Hepatocyte (in vitro differentiated cells): ENCODE measurements at places on chromosomes 2 and 18.

- DNase-seq, result no peak
Measured at GRCh38 chr2:120775194-120775593, 39.5 kb downstream of the GLI2 start.

DNA sequence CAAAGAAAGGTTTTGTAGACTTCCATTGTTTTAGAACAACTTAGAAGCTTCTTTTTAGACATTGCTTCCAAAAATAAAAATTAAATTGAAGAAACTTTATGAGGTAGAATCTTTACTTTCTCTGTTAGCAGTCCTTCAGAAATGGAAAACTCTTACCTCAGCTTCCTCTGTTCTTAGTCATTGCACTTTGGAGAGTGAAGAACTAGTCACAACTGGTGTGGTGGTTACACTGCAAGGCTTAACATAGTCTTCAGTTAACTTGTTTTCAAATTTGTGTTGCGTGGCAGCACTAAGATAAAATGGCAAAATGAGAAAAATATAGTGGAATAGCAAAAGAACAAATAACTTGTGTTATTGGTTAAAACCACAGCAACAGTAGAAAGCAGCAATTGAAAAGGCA lies 332.6 kb downstream of the KIAA1328 start:
- no peak for DNase-seq

DNA sequence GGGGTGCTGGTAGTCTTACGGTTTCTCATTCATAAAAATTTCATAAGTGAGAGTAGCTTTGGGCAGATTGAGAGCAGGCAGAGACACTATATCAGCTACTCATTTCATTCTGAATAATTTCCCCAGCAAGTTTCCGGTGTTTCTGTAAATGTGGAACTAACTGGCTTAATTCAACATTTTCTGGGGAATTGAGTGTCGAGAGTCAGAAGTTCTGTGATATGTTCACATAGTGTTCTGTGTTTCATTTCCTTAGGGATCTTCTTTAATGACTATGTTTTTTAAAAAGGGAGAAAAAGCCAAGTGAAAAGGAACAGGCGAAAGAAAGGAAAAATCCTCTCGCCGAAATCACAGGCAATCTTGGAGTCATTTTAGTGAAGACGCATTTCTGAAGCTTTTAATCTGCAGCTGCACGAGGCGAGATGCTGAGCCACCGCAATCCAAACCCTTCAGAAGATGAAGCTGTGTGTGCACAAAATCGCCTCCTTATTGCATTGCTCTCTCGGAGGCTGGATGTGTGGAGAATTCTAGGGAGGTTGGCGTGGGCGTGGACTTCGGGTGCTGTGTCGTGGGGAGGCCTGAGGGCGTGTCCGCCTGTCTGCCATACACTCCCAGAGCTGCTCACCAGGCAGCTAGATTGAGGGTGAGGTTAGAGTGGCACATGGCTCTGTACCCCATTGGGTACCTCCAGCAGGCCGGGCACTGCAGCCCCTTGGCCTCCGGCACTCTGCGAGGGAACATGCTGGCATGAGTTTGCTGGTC lies 38.4 kb upstream of the HDAC4 start:
- DNase-seq, result no peak

DNA sequence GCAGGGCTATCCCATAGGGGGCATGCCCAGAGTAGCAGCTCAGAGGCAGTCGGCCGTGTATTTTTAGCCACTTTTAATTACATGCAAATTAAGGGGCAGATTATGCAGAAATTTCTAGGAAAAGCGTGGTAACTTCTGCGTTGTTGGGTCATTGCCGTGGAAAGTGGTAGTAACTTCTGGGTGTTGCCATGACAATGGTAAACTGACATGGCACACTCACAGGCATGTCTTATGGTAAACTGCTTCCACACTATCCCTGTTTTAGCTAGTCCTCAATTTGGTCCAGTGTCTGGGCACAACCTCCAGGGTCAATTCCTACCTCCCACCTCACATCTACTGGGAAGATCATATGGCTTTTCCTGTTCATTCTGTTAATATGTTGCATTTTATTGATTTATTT lies 428.9 kb upstream of the FANCL start:
- no peak for DNase-seq

- no peak for DNase-seq
Measured at GRCh38 chr2:208042450-208042849, 17.1 kb upstream of the PLEKHM3 start.

DNA sequence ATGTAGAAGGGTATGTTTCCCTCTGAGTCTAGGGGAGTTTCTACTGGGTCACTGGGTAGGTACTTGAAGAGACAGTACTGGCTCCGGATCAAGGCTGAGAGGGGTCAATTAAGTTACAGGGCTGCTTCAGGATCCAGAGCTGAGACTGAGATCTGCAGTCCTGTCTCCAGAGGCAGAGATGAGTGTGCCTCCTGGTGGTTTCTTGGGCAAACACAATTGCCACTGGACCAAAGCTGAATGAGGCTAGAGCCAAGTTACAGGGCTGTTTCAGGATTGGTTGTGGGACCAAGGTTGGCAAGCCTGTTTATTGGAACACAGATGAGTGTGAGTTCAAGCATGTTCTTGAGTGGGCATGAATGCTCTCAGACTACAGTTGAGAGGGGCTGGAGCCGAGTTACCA lies 157.9 kb downstream of the ADCYAP1 start:
- no peak for DNase-seq

DNA sequence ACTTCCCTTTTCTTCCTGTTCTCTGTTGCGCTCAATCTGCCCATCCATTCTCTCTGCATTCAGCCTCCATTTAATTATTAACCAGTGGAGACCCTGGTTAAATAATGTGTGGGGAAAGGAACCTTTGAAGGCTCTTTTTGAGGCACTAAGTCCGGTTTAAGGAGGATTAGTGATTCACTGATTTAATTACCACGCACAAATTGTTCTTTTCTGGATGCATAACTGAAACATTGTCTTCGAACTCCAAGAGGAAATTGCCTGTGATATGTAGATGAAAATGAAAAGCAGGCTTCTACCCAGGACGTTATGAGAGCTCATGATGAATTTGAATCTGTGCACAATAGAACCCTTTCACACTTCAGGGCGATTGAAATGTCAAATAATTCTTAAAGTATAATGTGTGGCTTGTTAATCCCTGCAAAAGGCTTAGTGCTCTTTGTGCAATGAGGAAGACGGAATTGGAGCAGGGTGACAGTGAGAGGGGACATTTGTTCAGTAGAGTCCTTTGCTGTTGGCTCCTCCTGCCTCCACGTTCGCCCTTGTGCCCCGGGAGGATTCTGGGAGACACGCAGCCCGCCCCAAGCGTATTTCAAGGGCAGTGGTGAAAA lies 51.1 kb upstream of the ZNF236 start:
- no peak for DNase-seq

DNA sequence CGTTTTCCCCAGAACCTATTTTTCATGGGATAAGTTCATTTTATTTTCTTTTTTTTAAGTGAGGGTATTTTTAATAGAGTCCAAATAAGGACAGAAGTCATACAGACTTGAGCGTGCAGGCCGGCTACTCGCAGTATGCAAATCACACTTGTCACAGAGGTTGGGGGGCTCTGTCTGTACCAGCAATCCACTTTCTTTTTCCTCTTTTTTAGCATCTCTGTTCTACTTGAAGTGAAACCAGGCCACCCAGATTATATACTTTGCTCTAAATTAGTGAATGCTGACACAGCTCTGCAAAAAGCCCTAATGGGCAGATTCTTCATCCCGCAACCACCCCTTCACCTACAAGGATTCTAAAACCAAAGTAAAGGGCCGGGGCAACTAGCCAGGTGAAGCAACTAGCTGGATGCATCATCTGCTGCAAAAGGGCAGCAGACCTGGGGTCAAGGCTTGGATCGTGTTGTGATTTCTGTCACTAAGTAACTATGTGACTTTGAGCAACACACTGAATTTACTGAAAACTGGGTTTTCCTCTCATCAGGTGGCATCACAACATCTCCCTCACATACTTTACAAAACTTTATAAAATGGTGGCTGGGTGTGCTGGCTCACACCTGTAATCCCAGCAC lies 18.4 kb downstream of the KDSR start:
- no peak for DNase-seq

DNA sequence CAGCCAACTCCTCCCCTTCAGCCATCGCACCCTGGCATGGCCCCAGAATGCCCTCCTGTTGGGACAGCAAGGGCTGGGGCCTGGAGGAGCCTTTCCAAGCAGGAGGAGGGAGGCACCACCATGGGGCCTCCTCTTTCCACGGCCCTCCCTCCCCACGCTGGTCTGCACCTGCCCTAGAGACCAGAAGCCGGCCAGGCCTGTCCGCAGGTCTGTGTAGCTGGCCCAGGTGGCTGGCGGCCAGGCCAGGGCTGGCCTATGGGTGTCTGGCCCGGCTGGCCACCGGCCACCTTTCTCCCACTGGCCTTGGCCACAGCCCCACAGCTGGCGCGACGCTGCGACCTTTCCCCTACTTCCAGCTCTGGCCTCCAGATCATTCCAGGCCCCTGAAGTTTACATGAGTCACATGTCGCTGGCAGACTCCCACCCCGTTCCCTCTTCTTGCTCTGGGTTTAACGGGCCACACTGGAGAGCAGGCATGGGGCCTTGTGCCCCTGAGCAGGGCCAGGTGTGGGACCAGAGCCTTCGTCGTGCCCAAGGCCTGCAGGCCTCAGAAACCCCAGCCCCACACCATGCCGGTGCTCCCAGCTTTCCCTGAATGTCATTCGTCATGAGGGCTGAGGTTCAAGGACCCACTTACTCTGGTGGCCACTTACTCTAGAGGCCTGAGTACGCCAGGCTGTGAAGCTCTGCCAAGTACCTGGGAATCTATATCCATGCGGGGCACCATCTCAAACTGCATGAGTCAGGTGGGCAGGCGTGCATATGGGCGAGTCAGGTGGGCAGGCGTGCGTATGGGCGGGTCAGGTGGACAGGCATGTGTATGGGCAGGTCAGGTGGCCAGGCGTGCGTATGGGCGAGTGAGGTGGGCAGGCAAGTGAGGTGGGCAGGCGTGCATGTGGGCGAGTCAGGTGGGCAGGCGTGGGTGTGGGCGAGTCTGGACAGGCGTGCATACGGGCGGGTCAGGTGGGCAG lies 33.3 kb upstream of the KLF11 start:
- no peak for DNase-seq

GRCh38 chr2:44120428-44120827 lies 48.2 kb upstream of the PPM1B start:
- no peak for DNase-seq

DNA sequence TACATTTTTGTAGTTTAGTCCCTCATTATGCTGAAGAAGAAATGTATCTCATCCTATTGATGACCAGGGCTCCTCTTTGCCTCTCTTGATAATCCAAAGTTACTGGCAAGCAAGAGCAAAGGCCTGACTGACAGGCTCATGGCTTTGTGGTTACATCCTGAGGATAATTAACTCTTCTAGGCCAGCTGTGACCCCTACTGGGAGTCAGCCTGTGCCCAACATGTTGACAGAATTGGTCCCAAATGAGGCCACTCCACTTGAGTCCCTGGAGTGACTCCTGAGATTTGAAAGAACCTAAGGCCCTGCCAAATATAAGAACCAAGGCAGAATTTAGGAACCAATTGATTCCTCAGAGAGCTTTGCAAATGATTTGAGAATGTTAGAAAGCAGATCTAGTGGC lies 973.8 kb upstream of the CELF4 start:
- DNase-seq, result no peak
